Cardiac ventricle fibroblast (primary cell): ENCODE measurements at places on chromosomes 5 and 9. TPM values are rescaled to one million over a fixed set of nuclear protein-coding genes. Genes with fewer than 3 reads are reported as not detected.

HMMR gene
- total RNA-seq: 2.3 and 2.9 TPM in 2 replicates

PLCXD3 gene
- 71.4 and 74.8 TPM in 2 replicates for total RNA-seq

KIAA0825 gene
- total RNA-seq: 5.3 and 5.7 TPM in 2 replicates

PPP3R2 gene
- not detected in 2 replicates for total RNA-seq

NEUROG1 gene
- not detected in 2 replicates for total RNA-seq

C5orf58 gene
- not detected in 2 replicates for total RNA-seq

MED27 gene
- 9.5 and 12.7 TPM in 2 replicates for total RNA-seq
